B cell (primary cell): ENCODE measurements at places on chromosomes 3 and 15. TPM values are rescaled to one million over a fixed set of nuclear protein-coding genes. Genes with fewer than 3 reads are reported as not detected.

CIDEC gene
- total RNA-seq: not detected in 2 replicates

DNA sequence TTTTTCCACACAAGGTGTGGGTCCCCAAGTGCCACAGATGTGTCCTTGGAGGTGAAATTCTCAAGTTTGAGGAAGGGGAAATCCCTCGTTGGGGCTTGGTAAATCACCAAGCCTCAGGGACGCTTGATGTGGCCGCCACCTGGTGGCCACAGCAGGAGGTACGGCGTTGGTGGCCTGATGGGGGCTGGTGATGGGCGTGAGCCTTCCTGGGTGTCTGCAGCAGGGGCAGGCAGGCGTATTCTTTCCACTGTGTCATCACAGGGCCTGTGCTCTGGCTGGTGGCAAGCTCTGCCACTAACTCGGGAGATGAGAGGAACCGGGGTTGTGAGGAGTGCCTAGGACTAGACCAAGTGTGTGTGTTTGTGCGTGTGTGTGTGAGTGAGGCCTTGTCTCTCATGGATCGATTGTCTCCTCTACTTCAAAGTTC lies 4.2 kb downstream of the ACOX2 start:
- peak; percentile 89 for DNase-seq
- no peak overlapping the region for H3K27ac ChIP-seq

RNF123 gene
- total RNA-seq: 53.2 and 69.0 TPM in 2 replicates

DNA sequence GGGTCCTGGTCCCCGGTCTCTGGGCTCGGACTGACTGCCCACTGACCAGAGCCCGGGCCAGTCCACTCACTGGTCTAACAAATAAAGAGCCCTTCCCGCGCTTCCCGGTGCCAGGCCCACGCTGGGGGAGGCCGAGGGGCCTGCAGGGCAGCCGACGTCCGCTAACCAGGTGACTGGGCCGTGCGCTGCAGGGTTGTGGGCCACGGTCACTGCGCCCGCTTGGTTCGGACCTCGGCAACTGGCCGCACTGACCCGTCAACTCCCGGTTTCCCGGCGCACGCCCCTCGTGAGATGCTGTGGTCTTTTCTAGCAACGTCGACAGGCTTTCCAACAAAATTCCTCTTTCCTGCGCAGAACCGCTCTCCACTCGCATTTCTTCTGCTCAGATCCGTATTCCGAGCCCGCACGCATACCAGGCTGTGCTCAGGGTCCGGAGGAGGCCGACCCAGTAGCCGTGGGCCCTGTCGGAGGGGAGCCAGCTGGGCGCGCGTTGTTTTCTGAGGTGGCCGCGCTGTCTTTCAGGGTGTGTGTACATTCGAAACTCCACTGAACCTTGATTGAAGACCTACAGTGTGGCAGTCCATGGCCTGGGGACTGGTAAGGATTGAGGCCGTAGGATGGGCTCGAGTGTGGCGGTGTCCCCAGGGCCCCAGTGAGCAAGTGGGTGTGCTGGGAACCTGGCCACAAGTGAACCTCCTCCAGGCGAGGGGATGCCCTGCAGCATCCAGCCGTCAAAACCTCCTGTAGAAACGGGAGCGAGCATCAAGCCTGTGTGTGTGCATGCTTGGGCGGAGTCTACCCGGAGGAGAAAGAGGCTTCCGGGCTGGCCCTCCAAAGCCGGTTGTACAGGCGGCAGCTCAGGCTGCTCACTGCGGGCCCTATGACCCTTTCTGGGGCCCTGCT lies 875 bp upstream of the NT5DC2 start:
- H3K4me1 ChIP-seq: peaks cover 51% of the 10 kb centered on the region
- H3K27ac ChIP-seq: no peak overlapping the region
- peak; percentile 33 for DNase-seq

CHRNA7 gene
- total RNA-seq: not detected in 2 replicates

SI gene
- not detected in 2 replicates for total RNA-seq

GRCh38 chr3:156819842-156820691 lies 6.1 kb upstream of the LEKR1 start:
- DNase-seq: no peak
- no peaks in the 10 kb centered on the region for H3K36me3 ChIP-seq
- H3K4me1 ChIP-seq: peaks cover 13% of the 10 kb centered on the region
- H3K4me3 ChIP-seq: no peak overlapping the region
- H3K27ac ChIP-seq: no peak overlapping the region

GRCh38 chr3:197335428-197336132 lies 37.2 kb upstream of the DLG1 start:
- no peak overlapping the region for H3K27ac ChIP-seq
- no peak overlapping the region for H3K4me3 ChIP-seq
- DNase-seq: no peak
